Effector memory CD4-positive, alpha-beta T cell (primary cell): ENCODE measurements at places on chromosomes 5 and 9.

- no peak overlapping the region for H3K27ac ChIP-seq
- no peaks in the 10 kb centered on the region for H3K36me3 ChIP-seq
- no peak overlapping the region for H3K4me3 ChIP-seq
- no peak for DNase-seq
Observed at GRCh38 chr5:127924606-127925005, 159.0 kb upstream of the SLC12A2 start.

- H3K27me3 ChIP-seq, result no peaks in the 10 kb centered on the region
- no peaks in the 10 kb centered on the region for H3K4me1 ChIP-seq
- H3K36me3 ChIP-seq, result peaks cover 40% of the 10 kb centered on the region
- H3K4me3 ChIP-seq, result no peak overlapping the region
- no peak overlapping the region for H3K27ac ChIP-seq
Observed at GRCh38 chr5:179852993-179853547, 5.5 kb downstream of the MRNIP start.

GRCh38 chr5:44001675-44002380, 387.4 kb downstream of the FGF10 start:
- no peaks in the 10 kb centered on the region for H3K36me3 ChIP-seq
- DNase-seq, result no peak
- no peak overlapping the region for H3K27ac ChIP-seq
- no peaks in the 10 kb centered on the region for H3K27me3 ChIP-seq
- no peak overlapping the region for H3K4me3 ChIP-seq

GRCh38 chr9:93588641-93589609, 12.5 kb downstream of the PHF2 start:
- no peaks in the 10 kb centered on the region for H3K36me3 ChIP-seq
- no peak overlapping the region for H3K4me3 ChIP-seq
- H3K4me1 ChIP-seq, result peaks cover 8% of the 10 kb centered on the region
- no peak overlapping the region for H3K27ac ChIP-seq
- no peak for DNase-seq

GRCh38 chr5:160240350-160240749, 11.0 kb downstream of the FABP6 start:
- no peaks in the 10 kb centered on the region for H3K36me3 ChIP-seq
- no peaks in the 10 kb centered on the region for H3K4me1 ChIP-seq
- H3K4me3 ChIP-seq, result no peak overlapping the region
- DNase-seq, result no peak

GRCh38 chr9:92242260-92243136, 51.0 kb downstream of the IARS1 start:
- H3K36me3 ChIP-seq, result peaks cover 91% of the 10 kb centered on the region
- no peak for DNase-seq
- no peaks in the 10 kb centered on the region for H3K27me3 ChIP-seq
- no peak overlapping the region for H3K27ac ChIP-seq
- H3K4me1 ChIP-seq, result no peaks in the 10 kb centered on the region

DNA sequence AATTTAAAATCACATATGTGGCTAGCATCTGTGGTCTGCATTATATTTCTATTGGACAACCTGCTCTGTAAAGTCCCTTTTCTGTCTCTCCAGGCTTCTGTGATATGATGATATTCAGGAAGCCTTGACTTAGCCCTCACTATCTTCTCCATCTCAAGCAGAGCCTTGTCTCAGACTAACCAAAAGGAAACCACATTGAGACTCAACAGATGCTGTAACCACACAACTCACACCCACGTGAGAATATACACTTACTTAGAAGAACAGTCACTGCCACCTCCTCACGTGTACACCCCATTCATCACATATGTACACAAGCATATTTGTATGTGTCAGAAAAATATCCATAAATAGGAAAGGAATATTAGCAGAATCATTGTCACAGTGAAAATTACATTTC, 33.6 kb downstream of the HTR4 start:
- H3K27ac ChIP-seq, result no peak overlapping the region
- H3K4me1 ChIP-seq, result no peaks in the 10 kb centered on the region
- no peaks in the 10 kb centered on the region for H3K27me3 ChIP-seq
- DNase-seq, result no peak
- no peak overlapping the region for H3K4me3 ChIP-seq
- H3K36me3 ChIP-seq, result no peaks in the 10 kb centered on the region

- DNase-seq, result no peak
- no peaks in the 10 kb centered on the region for H3K4me1 ChIP-seq
- H3K4me3 ChIP-seq, result no peak overlapping the region
- no peak overlapping the region for H3K27ac ChIP-seq
- peaks cover 55% of the 10 kb centered on the region for H3K36me3 ChIP-seq
Observed at GRCh38 chr9:132898051-132898450, 19.4 kb downstream of the SPACA9 start.

- no peaks in the 10 kb centered on the region for H3K36me3 ChIP-seq
- no peak overlapping the region for H3K4me3 ChIP-seq
- H3K4me1 ChIP-seq, result no peaks in the 10 kb centered on the region
- H3K27me3 ChIP-seq, result no peaks in the 10 kb centered on the region
Observed at GRCh38 chr5:96254980-96255691, 177.9 kb downstream of the PCSK1 start.

GRCh38 chr5:133072021-133072420, 20.2 kb downstream of the HSPA4 start:
- H3K4me3 ChIP-seq, result no peak overlapping the region
- no peaks in the 10 kb centered on the region for H3K4me1 ChIP-seq
- no peak for DNase-seq
- no peaks in the 10 kb centered on the region for H3K27me3 ChIP-seq
- H3K27ac ChIP-seq, result no peak overlapping the region
- H3K36me3 ChIP-seq, result peaks cover 72% of the 10 kb centered on the region

DNA sequence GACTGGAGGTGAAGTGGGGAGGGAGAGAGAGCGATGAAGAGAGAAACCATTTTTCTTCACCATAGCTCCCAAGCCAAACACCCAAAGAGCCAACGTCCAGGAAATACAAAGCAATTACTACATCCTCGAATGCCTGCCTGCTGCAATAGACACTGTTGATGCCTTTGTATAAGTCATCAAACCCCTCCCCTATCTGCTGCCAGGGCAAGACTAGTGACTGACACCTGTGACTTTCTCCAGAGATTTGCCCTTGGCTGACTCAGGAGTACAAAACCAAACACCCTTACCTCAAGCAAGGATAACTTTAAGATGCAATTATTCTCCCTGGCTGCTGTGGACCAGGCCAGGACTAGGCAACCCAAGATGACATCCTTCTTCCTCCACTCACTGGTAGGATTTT, 81.8 kb upstream of the RASA1 start:
- no peak for DNase-seq
- H3K4me3 ChIP-seq, result no peak overlapping the region
- no peaks in the 10 kb centered on the region for H3K27me3 ChIP-seq
- no peaks in the 10 kb centered on the region for H3K4me1 ChIP-seq

- no peak overlapping the region for H3K27ac ChIP-seq
- H3K4me1 ChIP-seq, result no peaks in the 10 kb centered on the region
- no peaks in the 10 kb centered on the region for H3K36me3 ChIP-seq
- DNase-seq, result no peak
Observed at GRCh38 chr5:59260200-59260599, 633.3 kb downstream of the PDE4D start.

GRCh38 chr9:90953200-90953599, 151.6 kb downstream of the SYK start:
- H3K36me3 ChIP-seq, result no peaks in the 10 kb centered on the region
- no peak for DNase-seq
- H3K4me3 ChIP-seq, result no peak overlapping the region
- H3K27me3 ChIP-seq, result no peaks in the 10 kb centered on the region
- no peaks in the 10 kb centered on the region for H3K4me1 ChIP-seq

- no peak overlapping the region for H3K4me3 ChIP-seq
- H3K27me3 ChIP-seq, result no peaks in the 10 kb centered on the region
- H3K27ac ChIP-seq, result no peak overlapping the region
- DNase-seq, result no peak
Observed at GRCh38 chr5:24819841-24820240, 175.1 kb upstream of the CDH10 start.

DNA sequence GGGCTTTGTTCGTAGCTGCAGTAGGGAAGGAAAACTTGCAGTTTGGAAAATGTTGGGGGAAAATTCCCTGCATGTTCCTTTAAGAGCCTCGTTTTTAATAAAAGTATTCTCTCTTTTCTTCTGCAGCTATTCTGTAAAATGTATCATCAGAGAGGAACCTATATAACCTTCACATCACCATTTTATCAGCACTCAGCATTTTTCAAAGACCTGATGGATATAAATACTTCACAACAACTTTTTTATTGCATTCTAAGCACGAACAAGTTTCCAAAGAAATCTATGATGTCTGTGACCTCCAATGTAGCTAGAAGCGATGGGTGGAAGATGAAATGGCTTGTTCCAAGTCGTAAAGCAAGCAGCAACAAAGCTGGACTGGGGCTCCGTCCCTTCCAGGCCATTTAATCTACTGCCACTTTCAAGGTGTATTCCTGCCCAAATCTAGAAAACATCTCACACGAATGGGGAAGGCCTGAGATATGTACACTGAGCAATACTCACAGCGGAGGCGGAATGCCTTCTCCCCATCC, 84.0 kb downstream of the NSUN2 start:
- no peak overlapping the region for H3K4me3 ChIP-seq
- H3K27ac ChIP-seq, result no peak overlapping the region
- no peaks in the 10 kb centered on the region for H3K27me3 ChIP-seq
- DNase-seq, result no peak
